ENCODE measurements at places on chromosomes 6 and 20.

GRCh38 chr6:93196406-93196970 lies 222.9 kb downstream of the EPHA7 start:
- no peak for DNase-seq

DNA sequence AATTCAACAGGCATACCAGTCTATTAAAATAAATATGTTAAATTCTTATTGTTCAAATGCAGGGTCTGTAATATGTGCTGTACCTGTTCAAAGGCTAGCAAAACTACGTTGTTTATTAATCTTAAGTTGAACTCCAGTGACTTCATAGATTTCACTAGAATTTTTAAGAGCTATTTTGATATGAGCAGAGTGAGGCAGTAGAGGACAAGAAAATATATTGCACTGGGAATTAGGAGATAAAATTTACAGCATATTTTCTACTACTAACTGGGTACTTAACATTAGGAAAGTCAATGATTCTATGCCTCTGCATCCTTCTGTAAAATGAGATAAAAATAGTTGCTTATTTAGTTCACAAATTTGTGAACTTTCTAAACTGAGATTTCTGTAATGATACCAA lies 162.2 kb upstream of the BMP5 start:
- DNase-seq = no peak

- peak; percentile 4 for DNase-seq
Observed at GRCh38 chr6:73234733-73235132, 9.4 kb upstream of the KHDC1L start.

GRCh38 chr6:131399433-131399832 lies 173.6 kb upstream of the ARG1 start:
- DNase-seq = no peak

- no peak for DNase-seq
Observed at GRCh38 chr6:145031001-145031400, 704.3 kb downstream of the EPM2A start.

GRCh38 chr6:72849346-72849745 lies 227.5 kb downstream of the KCNQ5 start:
- DNase-seq = no peak

DNA sequence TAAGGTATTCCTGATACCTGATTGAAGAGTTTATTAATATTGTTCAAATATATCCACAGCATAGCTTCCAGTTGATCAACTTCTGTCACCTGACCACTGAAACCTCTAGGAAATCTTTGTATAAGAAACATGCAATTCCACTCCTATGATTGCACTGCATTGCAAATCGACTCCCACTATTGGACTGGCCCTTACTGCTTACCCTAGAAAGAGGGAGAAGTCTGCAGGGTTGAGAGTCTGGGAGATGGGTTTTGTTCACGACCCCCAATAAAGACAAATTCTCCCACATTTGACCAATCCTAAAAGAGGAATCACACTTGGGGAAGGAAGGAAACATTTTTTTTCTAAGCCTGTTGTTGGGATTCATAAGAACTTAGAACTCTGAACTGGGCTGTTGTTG lies 43.7 kb downstream of the TNFRSF21 start:
- DNase-seq = no peak
